Activated naive CD4-positive, alpha-beta T cell treated with anti-CD3 and anti-CD28 coated beads for 36 hours (primary cell): ENCODE measurements at places on chromosomes 13 and 19. TPM values are rescaled to one million over a fixed set of nuclear protein-coding genes. Genes with fewer than 3 reads are reported as not detected.

The GJB2 gene
- total RNA-seq: 0.72 TPM

The KMT2B gene
- total RNA-seq: 65.8 TPM

The C19orf44 gene
- total RNA-seq: 2.6 TPM

The ZNF773 gene
- 4.2 TPM for total RNA-seq

The MATK gene
- total RNA-seq: 12.7 TPM

The SLC8A2 gene
- total RNA-seq: not detected

The AMER2 gene
- total RNA-seq: not detected

GRCh38 chr13:110330491-110331011 is 23.5 kb downstream of the COL4A2 start:
- no peak for DNase-seq

GRCh38 chr19:1349211-1349610 is 34.5 kb upstream of the NDUFS7 start:
- no peak for DNase-seq

DNA sequence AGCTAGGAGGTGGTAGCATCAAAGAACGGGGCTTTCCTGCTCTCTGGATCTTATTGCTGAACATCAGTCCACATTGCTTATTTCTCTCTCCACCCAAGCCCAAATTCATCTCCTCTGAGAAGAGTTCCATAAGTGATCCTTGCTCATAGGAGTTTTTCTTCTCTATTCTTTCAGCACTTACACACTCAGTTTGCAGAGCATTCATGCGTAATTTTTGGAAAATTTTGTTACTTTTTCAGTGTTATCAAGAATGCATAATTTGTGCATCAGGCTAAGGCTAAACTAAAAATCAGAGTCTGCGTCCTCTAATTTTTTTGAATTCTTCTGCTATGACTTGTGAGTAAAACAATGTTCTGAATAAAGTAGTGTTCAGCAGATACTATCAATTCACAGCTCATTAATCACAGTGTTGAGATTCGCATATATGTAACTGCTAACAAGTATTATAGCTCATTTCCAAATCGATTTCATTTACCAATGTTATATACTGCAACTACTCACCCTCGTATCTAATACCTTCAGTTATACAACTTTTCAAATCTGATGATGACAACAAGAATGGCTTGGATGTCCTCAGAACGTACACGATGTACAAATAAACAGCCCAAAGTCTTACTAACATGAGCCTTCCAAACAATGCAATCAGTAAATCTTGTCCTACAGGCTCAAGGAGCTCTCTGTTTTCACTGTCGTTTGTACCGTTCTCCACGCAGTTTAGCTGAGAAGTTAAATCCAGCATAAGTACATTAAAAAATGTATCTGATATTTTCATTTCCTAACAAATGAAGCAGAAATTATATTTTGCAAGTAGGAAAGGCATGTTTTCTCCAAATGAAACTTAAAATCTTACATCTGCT is 36.4 kb upstream of the STARD13 start:
- DNase-seq: no peak

GRCh38 chr13:99548448-99548847 is 47.2 kb downstream of the TM9SF2 start:
- no peak for DNase-seq

DNA sequence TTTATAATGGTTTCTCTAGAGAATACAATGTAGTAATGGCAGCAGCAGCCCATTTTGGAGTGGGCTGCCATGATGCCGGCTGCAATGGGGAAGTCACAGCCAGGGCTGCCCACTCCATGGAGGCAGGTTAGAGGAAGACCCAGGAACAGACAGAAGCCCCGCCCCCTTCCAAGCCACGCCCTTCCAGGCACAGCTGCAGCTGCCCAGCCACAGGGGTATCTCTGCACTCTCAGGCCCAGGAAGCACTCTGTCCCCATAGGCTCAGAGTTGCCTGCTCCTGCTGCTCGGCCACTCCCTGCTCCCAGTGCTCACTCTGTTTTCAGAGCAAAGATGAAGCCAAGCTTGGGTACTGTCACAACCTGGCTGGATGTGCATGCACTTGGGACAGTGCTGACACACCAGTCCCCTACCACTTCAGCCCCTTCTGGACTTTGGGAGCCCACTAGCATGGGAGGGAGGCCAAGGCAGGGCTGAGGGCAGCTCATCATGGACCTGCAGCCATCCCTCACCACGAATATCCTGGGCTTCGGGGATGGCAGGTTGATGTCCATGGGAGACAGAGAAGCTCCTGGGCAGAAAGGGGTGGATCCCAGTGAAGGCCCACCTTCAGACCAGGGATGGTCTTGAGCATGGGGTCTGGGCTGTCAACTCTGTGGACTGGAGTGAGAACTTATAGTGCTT is 1224.2 kb downstream of the SLITRK5 start:
- no peak for DNase-seq

DNA sequence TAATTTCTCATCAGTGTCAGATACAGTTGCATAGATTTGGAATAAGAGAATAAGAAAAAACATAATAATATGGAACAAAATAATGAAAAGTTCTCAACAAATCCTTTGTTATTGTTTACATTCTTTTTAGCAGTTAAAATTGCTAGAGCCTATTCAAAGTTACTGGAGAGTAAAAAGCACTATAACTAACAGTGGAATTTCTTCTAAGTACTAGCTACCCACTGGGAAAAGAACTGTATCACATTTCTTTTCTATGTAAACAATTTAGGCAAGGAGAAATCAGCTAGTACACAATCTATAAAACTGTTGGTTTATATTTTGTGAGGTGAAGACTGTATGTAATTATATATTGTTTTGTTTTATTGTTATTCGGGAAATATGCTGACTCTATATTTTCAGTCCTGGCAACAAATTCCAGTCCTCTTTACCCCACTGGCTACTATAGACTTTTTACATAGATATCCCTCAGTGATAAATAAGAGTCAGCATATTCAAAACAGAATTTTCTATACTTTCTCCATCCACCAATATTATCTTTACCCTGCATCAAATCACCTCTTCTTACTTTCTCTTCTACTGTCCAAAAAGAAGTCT is 222.0 kb downstream of the PCDH9 start:
- DNase-seq: no peak

DNA sequence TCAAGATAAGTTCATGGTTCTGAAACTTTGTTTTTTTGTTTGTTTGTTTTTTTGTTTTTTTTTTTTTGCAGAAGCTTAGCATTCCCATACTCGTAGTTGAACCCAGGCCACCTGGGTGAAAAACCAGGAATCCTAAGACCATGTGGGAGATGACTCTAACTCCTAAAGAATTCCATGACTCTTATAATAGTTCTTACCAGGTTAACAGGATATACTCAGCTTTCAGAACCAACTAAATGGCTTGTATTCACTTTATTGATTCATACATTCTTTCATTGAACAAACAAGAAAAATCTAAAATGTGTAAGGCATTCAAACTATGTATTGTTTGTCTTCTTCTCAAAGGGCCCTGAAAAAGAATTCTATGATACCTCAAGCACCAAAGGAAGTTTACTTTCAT is 40.5 kb upstream of the KLF5 start:
- no peak for DNase-seq

DNA sequence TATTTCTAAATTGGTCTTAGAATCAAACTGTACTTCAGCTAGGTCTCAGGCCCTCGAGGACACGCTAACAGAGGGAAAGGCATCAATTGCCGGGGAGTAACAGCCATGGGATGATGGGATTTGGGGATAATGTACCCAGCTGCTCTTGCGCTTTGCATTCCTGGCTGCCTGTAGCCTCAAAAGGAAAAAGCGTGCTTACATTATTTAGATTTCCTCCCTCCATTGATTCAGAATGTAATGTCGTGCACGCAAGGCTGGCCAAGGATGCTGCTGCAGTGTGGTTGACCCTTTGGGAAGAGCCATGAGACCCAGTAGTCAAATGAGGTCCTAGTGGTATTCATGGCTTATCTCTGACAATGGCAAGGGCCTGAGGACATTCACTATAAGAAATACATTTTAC is 95.1 kb downstream of the SLC7A1 start:
- no peak for DNase-seq

DNA sequence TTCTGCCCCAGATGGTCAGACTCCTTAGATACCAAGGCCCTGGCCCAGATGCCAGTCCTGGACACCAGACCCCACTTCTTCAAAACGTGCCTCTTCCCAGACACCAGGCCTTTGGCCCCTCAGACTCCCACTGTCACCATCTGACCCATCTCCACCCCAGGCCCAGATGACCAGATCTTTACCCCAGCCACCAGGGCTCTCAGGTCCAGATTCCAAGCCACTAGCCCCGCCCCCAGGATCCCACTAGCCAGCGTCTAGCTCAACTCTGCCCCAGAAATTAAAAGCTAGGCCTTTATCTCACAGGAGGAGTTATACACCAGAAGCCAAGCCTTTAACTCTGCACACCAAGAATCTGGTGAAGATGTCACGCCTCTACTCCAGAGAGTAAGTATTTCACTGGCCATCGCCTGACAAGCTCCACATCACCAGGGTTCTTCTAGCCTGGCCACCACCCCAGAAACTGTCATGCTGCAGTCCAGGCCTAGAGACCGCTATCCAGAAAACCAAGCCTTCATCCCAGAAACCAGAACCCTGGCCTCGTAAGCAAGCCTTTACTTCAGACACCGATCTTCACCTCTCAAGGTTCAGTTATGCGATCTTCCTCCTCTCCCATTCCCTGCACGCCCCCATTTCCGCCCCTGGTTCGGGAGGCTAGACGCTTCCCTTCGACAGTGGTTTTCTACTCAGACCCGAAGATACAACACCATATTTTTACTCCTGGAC is 595 bp downstream of the XAB2 start:
- no peak for DNase-seq

DNA sequence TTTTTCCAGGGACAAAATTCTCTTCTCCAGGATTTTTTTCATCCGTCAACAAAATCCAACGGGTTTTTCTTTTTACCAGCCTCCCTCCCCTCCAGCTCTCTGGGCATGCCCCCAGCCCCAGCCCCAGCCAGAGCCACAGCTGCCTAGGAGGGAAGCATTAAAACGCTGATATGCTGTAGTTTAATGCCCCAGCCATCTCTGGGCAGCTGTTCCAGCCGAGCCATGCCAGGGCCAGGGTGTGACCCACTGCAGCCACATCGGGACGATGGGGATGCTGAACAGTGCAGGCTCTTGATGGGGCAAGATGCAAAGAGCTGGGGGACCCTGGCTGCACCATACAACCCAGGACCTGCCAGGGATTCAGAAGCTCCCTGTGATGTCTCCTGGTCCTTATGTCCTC is 32.1 kb downstream of the TSHZ3 start:
- no peak for DNase-seq

- no peak for DNase-seq
Observed at GRCh38 chr13:97004886-97005285, 10.6 kb upstream of the OXGR1 start.

GRCh38 chr19:18853755-18854427 is 22.1 kb downstream of the UPF1 start:
- DNase-seq: no peak

- DNase-seq: peak; percentile 43
Observed at GRCh38 chr13:30148171-30148754, 159.1 kb downstream of the KATNAL1 start.

- DNase-seq: no peak
Observed at GRCh38 chr13:50378509-50379044, 363.3 kb downstream of the KCNRG start.

DNA sequence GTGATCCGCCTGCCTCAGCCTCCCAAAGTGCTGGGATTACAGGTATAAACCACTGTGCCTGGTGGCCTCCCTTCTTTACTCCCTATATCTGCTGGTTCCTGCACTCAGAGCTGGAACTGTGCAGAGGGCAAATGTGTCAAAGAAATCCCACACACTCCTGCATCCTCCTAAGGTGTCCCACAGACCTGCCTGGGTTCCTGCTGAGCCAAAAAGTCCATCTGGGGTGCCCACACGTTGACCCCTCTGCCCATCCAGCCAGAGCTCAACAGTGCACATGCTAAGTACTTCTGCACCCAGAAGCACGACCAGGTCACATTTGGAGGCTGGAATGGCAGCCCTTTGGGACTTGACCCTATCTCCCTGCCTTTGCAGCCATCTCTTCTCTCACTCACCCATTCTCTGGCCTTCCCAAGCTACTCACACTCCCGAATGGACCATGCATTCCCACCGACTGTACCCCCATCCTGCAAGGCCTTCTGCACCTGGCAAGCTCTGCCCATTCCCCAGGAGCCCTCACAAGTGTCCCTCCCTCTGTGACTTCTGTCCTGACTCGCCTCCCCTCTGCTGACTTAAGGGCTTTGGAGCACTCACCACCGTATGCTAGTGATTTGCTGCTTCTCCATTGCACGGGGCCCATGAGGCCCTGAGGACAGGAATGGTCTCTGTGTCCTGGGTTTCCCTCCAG is 152.1 kb downstream of the KCTD15 start:
- DNase-seq: no peak

GRCh38 chr13:34577051-34577450 is 365.0 kb upstream of the NBEA start:
- no peak for DNase-seq

DNA sequence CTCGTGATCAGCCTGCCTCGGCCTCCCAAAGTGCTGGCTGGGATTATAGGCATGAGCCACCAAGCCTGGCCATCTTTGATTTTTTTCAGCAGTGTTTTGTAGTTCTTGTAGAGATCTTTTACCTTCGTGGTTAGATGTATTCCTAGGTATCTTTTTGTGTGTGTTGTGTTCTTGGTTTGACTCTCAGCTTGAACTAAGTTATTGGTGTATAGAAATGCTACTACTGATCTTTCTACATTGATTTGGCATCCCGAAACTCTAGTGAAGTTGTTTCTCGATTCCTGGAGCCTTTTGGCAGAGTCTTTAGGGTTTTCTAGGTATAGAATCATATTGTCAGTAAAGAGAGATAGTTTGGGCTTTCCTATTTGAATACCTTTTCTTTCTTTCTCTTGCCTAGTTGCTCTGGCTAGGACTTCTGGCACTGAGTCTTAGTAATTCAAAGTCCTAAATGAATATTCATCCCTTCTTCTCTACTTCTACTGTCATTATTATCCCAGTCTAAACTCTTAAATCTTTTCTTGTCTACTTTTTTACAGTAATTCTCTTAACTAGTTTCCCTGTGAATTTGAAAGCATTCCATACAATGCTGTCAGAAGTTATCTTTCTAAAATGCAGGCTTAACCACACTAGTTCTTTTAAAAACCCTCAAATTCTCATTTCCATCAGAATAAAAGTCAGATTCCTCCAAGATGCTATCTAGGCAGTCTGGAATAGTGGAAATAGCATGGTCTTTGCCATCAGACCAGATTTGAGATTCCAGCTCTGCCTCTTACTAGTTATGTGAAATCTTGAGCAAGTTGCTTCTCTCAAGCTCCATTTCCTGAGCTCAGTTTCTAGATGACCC is 7.0 kb downstream of the GPR18 start:
- DNase-seq: no peak

GRCh38 chr13:39016087-39016486 is 21.8 kb downstream of the PROSER1 start:
- no peak for DNase-seq

GRCh38 chr19:12965017-12965811 is 4.2 kb upstream of the DAND5 start:
- peak; percentile 92 for DNase-seq

- DNase-seq: peak; percentile 27
Observed at GRCh38 chr13:21637296-21637695, 33.3 kb upstream of the MICU2 start.

DNA sequence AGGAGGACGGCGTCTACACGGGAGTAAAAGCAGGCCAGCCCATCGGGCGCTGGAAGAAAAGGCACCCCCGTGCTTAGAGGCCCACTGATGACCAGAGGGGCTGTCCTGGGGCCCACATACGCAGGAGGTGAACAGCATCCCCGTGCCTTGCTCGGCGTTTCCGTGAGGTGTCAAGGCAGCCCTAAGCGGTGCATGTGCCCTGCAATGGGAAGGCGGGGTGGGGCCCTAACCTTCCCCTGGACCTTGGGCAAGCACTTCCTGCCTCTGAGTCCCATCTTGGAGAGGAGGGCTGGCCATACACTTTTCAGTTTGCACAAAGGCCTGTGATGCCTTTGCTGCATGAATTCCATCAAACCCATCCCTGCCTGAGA is 47.8 kb upstream of the ATP11A start:
- DNase-seq: no peak

- no peak for DNase-seq
Observed at GRCh38 chr19:55591555-55591954, 7.8 kb downstream of the FIZ1 start.
